ENCODE measurements at places on chromosomes 6 and 20. TPM values are rescaled to one million over a fixed set of nuclear protein-coding genes. Genes with fewer than 3 reads are reported as not detected.

Gene PPIL6
- not detected for total RNA-seq

Gene SLCO4A1
- total RNA-seq, result 42.9 TPM

Gene SLC35B3
- total RNA-seq, result 14.1 TPM

Gene IPCEF1
- total RNA-seq, result 45.9 TPM

Gene POU5F1
- 0.21 TPM for total RNA-seq

Gene TBX18
- total RNA-seq, result not detected

Gene MICB
- total RNA-seq, result 34.9 TPM

Gene CYP24A1
- not detected for total RNA-seq

Gene TENT5A
- 1.5 TPM for total RNA-seq

Gene MEP1A
- total RNA-seq, result not detected

Gene BPIFB2
- not detected for total RNA-seq

Gene PNLDC1
- 0.24 TPM for total RNA-seq

Gene SLC22A16
- total RNA-seq, result not detected

Gene CST5
- total RNA-seq, result not detected

Gene SLC24A3
- total RNA-seq, result 1.4 TPM

Gene GSTA2
- not detected for total RNA-seq

Gene PXDC1
- 2.3 TPM for total RNA-seq

Gene TRIM10
- total RNA-seq, result not detected

Gene BEND6
- not detected for total RNA-seq

Gene ANGPT4
- not detected for total RNA-seq

Gene GRIK2
- total RNA-seq, result not detected

Gene SCAF8
- total RNA-seq, result 43.4 TPM

Gene MCCD1
- total RNA-seq, result not detected

Gene SPATA25
- not detected for total RNA-seq

Gene JPH2
- total RNA-seq, result 1.0 TPM

Gene DEFB126
- total RNA-seq, result not detected

Gene MAP7
- total RNA-seq, result 0.73 TPM

Gene TMEM217
- 23.7 TPM for total RNA-seq

Gene CDSN
- total RNA-seq, result not detected

Gene SLC52A3
- total RNA-seq, result not detected

Gene BPIFB1
- not detected for total RNA-seq

Gene C6orf118
- total RNA-seq, result not detected

Gene CDYL
- 52.5 TPM for total RNA-seq

Gene CST2
- not detected for total RNA-seq

Gene MANEA
- total RNA-seq, result 13.6 TPM

Gene ZNF341
- total RNA-seq, result 4.6 TPM

Gene DEFB125
- not detected for total RNA-seq

Gene DEFB132
- total RNA-seq, result not detected

Gene THBD
- 0.12 TPM for total RNA-seq

Gene SLC17A3
- total RNA-seq, result not detected

Data from natural killer cell treated with Interleukin-12 subunit alpha and Interleukin-12 subunit beta and Interleukin-15 and Interleukin-18, amount 100 ng/mL, for 72 hours (primary cell).